ENCODE measurements at places on chromosomes 1 and 21.
A peak's percentile ranks its signal among the peaks of the same experiment; 100 is the strongest.

DNA sequence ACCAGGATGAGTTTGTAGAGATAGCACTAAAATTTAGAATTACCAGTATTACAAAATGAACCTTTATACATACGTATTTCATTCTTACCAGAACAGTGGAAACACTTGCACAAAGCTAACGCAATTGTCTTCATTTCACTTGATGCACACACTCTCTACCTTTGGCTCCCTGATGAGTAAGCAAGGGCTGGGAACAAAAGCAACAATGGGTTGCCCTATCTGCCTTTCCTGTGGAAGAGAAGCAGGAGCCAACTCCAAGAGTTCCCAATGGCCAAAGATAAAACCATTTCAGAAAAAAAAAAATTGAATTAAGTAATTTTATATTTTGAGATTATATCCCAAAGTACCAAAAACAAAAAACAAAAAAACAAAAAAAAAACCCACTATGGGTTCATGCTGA, 344.1 kb upstream of the GREM2 start:
- no peak for DNase-seq

DNA sequence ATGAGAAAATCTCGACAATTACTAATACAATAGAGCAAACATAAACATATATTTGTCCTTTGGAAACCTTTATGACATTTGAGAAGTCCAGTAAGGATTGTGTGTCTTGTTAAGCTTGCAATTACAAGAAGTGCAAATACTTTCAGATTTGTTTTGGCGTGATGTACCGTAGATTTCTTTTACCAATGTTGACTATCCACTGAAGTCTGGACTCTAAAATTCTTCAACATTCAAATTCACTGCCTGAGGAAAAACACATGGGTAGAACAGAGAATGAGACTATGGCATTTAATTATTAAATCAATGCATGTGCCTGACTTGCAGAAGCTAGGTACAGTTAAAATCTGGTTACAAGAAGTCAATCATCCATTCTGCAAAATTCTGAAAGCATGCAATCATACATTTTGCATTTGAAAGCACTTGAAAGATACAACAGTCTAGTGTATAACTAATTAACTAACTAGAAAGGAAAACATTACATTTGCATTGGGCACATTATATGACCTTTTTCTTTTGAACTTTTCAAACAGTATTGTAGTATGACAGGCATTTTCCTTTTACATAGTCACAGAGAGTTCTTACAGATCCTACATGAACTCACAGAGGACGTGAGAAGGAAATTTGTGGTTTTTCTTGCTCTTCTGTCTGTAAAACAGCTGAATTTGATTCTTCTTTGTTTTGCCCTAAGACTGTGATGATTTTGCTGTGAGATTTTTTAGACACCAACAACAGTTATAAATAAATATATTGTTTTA, 511.1 kb upstream of the ADGRL4 start:
- DNase-seq: no peak

DNA sequence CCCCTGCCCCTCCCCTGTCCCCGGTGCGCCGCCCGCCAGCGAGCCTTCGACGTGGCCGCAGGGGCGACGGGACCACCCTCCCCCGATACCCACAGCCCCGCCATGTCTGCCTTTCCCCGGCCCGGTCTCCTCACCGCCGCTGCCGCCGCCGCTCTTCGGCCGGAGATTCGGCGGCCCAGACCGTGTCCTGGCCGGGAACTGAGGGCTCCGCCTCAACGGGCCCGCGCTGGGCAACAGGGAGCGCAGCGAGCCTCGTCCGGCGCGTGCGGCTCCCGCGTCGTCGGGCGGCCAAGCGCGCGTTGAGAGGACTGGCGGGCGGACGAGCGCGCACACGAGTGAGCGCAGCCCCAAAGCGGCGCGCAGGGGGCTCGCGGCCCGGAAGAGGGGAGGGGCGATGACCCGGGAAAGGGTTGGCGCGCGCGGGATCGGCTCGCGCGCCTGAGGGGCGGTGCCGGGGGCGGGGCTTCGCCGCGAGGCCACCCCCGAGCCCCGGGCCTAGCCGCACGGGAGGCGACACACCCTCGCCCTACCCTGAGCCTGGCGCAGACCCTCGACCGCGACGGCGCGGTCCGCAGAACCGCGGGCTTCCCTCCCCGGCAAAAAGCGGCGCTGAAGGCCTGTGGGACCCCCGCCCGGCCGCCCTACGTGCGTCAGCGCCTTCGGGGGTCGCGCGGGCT, at the start of gene BTG3:
Gene BTG3 (minus strand): TSS at position 337 of the 677 bp plus-strand sequence. CDS start 3,757 bp downstream, outside the sequence.
- peak; percentile 88 for DNase-seq

GRCh38 chr1:183148599-183148998, 37.5 kb upstream of the LAMC2 start:
- DNase-seq: no peak

DNA sequence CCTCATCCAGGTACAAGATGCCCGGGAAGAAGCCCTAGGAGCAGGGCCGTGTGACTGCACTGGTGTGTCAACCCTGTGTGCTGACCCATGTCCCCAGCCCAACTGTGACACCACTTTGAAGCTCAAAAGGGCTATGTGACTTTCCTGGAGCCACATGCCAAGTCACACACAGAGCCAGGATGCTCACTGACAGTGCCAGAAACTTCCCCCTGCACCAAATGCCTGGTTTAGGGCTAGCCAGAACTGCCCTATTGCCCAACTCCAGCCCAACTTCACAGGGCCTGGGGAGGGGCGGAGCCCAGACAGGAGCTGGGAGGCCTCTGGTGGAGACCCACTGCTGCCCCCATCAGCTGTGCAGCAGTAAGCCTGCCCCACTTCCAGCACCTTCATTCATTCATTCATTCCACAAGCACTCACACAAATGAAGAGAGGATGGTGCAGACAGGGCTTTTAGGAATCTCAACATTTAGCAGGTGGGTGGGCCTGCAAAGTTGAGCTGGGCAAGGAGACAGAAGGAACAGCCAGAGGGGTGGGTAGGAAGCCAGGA, 36.7 kb downstream of the KCNQ4 start:
- no peak for DNase-seq

- DNase-seq: no peak
Measured at GRCh38 chr1:14182856-14183255, 415.6 kb upstream of the KAZN start.

- DNase-seq: no peak
Measured at GRCh38 chr1:149967646-149968045, 31.0 kb upstream of the MTMR11 start.

DNA sequence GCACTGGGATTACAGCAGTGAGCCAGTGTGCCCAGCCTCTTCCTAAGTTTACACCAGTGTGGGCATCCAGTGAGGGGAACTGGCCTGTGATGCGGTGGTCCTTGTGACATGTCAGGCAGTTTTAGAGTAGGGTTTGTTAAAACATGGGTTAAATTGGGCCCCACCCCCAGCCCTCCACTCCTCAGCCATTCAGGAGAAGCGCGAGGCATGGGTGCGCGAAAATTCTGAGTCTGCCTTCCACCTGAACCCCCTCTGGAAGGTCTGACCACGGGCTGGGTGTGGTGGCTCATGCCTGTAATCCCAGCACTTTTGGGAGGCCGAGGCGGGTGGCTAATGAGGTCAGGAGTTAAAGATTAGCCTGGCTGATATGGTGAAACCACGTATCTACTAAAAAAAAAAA, 51.7 kb downstream of the SKI start:
- no peak for DNase-seq

Measured in activated T-cell treated with anti-CD3 and anti-CD28 coated beads, Interleukin-2, amount 50 U/mL, for 48 hours (primary cell).